ENCODE measurements at places on chromosomes 12 and 14.

DNA sequence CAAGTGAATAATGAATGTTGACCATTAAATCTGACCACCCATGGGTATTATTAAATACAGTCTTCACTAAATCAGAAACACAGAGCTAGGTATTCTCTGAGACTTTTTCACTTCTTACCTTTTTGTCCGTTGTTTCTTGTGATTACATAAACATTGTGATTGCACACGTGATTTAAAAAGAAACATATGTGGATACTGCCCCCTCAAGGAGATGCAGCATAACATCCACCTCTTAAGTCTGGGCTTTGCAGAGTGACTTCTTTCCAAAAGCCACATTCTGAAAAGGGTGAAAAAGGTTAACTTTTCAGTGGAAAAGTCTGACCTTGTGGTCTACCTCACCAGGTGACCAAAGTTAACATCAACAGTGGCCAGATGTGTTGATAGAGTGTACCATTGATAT lies 185.5 kb upstream of the FAR2 start:
- no peaks in the 10 kb centered on the region for H3K27me3 ChIP-seq
- no peak overlapping the region for H3K4me3 ChIP-seq
- no peak overlapping the region for H3K27ac ChIP-seq
- no peaks in the 10 kb centered on the region for H3K36me3 ChIP-seq
- DNase-seq: no peak

- H3K27ac ChIP-seq: no peak overlapping the region
- no peaks in the 10 kb centered on the region for H3K27me3 ChIP-seq
- H3K4me1 ChIP-seq: no peaks in the 10 kb centered on the region
- H3K4me3 ChIP-seq: no peak overlapping the region
- no peak for DNase-seq
Observed at GRCh38 chr14:92890830-92891588, 31.9 kb upstream of the CHGA start.

DNA sequence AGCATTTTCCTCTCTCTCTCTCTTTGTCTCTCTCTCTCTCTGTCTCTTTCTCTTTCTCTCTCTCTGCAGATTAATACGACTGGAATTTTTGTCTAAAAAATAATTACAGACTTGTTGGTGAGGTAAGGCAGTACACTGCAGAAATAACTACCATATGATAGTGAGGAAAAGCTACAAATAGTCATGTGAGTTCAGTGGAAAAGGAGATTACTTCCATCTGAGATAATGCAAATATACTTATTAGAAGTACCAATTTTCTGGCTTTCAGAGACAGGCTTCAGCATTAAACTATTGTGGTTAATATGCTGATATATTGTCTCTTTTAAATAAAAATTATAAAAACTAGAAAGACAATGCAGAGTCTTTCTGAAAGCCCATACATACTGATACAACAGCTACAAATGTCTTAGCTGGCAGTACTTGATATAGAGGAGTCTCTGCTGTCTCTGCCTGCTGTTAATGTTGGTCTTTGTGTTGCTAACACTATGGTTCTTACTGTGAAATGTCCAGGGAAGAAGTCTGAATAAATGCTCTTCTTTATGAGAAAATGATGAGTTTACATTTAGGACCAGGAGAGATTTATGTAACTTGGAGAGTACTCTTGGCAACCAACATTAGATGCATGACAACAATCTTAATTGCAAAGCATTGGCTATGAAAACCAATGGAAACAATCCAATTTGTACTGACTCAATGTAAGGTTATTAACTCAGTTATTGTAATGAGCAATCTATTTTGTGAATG lies 167.0 kb downstream of the LRFN5 start:
- no peaks in the 10 kb centered on the region for H3K27me3 ChIP-seq
- H3K27ac ChIP-seq: no peak overlapping the region
- H3K4me1 ChIP-seq: no peaks in the 10 kb centered on the region
- DNase-seq: no peak
- H3K36me3 ChIP-seq: no peaks in the 10 kb centered on the region
- H3K4me3 ChIP-seq: no peak overlapping the region

DNA sequence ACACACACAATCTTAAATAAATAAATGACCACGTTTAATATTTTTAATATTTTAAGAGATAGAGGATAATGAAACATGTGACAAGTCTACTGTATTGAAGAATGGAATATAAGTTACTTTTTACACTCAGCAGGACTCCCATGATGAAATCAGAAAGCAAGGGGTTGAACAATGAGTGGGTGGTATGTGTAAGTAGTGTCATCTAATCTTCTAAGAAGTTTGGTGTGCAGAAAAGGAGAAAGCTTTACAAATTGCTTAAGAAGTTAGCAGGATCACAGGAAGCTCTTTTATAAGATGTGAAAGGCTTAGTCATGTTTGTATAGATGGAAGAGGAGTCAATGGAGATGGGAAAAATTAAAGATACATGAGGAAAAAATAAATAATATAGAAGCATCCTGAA lies 47.8 kb downstream of the SLC15A5 start:
- no peak overlapping the region for H3K27ac ChIP-seq
- DNase-seq: no peak
- no peaks in the 10 kb centered on the region for H3K36me3 ChIP-seq
- H3K27me3 ChIP-seq: no peaks in the 10 kb centered on the region

GRCh38 chr12:31300783-31301182 lies 25.2 kb downstream of the SINHCAF start:
- no peak overlapping the region for H3K4me3 ChIP-seq
- H3K36me3 ChIP-seq: no peaks in the 10 kb centered on the region
- no peak for DNase-seq
- H3K27me3 ChIP-seq: no peaks in the 10 kb centered on the region
- no peak overlapping the region for H3K27ac ChIP-seq

DNA sequence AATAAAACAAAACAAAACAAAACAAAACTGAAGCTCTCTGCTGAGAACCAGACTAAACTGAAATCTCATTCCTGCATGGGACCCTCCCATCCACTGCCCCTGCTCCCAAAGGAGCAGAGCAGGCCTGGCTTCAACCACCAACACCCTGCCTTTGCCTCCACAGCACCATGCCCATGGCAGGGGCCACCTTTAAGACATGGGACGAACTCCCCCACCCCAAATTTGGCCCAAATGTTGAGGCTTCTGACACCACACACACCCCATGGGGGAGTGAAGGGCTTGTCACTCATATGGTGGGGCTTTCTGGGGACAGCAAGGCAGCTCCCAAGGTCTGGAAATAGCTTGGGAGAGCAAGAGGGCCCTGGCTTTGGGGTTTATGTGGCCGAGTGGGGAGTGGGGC lies 177.2 kb downstream of the KIF26A start:
- no peak overlapping the region for H3K4me3 ChIP-seq
- H3K27ac ChIP-seq: no peak overlapping the region
- H3K27me3 ChIP-seq: no peaks in the 10 kb centered on the region
- H3K36me3 ChIP-seq: no peaks in the 10 kb centered on the region

DNA sequence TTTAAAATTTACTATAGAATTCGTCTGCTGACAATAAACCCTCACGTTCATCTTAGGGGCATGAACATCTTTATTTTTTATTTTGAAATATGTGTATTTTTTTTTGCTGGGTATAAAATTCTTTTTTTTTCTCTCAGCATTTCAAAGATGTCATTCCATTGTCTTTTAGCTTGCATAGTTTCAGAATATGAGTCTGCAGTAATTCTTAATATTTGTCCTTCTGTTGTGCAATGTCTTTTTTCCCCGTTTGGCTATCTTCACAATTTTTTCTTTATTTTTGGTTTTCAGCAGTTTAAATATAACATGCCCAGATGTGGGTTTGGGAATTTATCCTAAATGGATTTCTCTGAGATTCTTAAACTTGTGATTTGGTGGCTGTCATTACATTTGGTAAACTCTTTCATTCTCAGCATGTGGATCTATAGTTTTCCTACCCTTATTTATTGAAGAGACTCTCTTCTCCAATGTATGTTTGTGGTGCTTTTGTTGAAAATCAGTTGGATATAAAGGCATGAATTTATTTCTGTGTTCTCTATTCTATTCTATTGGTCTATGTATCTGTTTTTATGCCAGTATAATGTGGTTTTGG lies 37.8 kb upstream of the PLBD1 start:
- no peaks in the 10 kb centered on the region for H3K4me1 ChIP-seq
- no peaks in the 10 kb centered on the region for H3K27me3 ChIP-seq
- H3K4me3 ChIP-seq: no peak overlapping the region
- no peaks in the 10 kb centered on the region for H3K36me3 ChIP-seq
- DNase-seq: no peak

GRCh38 chr14:63795532-63795931 lies 57.3 kb upstream of the SYNE2 start:
- no peak overlapping the region for H3K4me3 ChIP-seq
- no peaks in the 10 kb centered on the region for H3K36me3 ChIP-seq
- no peak for DNase-seq
- H3K27me3 ChIP-seq: no peaks in the 10 kb centered on the region
- H3K4me1 ChIP-seq: no peaks in the 10 kb centered on the region

GRCh38 chr14:85444635-85445034 lies 85.3 kb upstream of the FLRT2 start:
- no peaks in the 10 kb centered on the region for H3K27me3 ChIP-seq
- no peaks in the 10 kb centered on the region for H3K36me3 ChIP-seq
- H3K4me3 ChIP-seq: no peak overlapping the region
- peaks cover 10% of the 10 kb centered on the region for H3K4me1 ChIP-seq
- no peak overlapping the region for H3K27ac ChIP-seq

GRCh38 chr14:101780887-101781239 lies 19.4 kb downstream of the PPP2R5C start:
- no peak overlapping the region for H3K27ac ChIP-seq
- no peaks in the 10 kb centered on the region for H3K36me3 ChIP-seq
- peaks cover 9% of the 10 kb centered on the region for H3K4me1 ChIP-seq
- peak overlapping the region; percentile 75 for H3K4me3 ChIP-seq
- no peak for DNase-seq

DNA sequence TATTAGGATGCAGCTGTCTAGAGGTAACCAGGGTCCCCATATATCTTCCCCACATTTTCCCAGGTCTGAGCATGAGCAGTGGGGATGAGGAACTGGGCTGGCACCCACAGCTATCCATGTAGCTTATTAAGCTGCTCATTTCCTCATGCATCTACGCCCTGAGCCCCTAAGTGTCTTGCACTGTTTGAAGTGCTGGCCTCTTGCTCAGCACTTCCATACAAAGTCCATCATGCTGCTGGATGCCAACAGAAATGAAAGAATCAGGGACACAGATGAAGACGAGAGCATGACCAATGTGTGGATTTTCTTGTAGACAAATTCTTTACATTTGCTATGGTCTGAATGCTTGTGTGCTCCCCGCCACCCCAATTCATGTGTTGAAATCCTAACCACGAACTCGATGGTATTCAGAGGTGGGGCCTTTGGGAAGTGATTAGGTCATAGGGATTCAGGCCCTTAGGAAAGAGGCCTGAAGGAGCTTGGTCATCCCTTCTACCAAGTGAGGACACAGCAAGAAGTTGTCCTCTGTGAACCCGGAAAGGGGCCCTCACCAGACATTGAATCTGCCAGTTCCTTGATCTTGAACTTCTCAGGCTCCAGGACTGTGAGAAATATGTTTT lies 54.5 kb downstream of the C12orf75 start:
- no peak overlapping the region for H3K27ac ChIP-seq
- DNase-seq: no peak
- H3K27me3 ChIP-seq: no peaks in the 10 kb centered on the region
- no peak overlapping the region for H3K4me3 ChIP-seq
- no peaks in the 10 kb centered on the region for H3K36me3 ChIP-seq

GRCh38 chr12:131867471-131867870 lies 27.0 kb upstream of the ULK1 start:
- no peaks in the 10 kb centered on the region for H3K4me1 ChIP-seq
- no peak for DNase-seq
- no peak overlapping the region for H3K4me3 ChIP-seq
- no peak overlapping the region for H3K27ac ChIP-seq
- H3K36me3 ChIP-seq: no peaks in the 10 kb centered on the region

DNA sequence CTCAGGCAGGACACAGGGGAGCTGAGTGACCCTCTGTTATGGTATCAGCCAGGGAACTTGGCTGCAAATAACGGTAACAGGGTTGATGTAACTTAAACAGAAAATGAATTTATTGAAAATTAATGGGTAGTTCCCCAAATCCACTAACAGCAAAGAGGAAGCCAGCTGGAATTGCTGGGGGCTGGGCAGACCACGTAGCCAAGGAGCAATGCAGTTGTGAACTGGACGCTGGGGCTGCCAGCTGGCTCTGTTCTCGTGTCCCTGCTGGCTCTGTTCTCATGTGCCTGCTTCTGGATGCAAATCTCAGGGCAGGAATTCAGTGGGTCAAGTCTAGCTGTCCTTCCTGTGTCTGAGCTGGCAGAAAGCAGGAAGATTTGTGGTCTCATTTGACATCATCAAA lies 1383.3 kb upstream of the TMEM132C start:
- H3K36me3 ChIP-seq: no peaks in the 10 kb centered on the region
- no peaks in the 10 kb centered on the region for H3K4me1 ChIP-seq
- DNase-seq: no peak
- H3K27me3 ChIP-seq: no peaks in the 10 kb centered on the region

GRCh38 chr12:11838403-11838802 lies 188.9 kb downstream of the ETV6 start:
- DNase-seq: no peak
- no peaks in the 10 kb centered on the region for H3K27me3 ChIP-seq
- H3K4me1 ChIP-seq: peaks cover 70% of the 10 kb centered on the region
- H3K27ac ChIP-seq: peak overlapping the region; percentile 64
- H3K36me3 ChIP-seq: peaks cover 9% of the 10 kb centered on the region
